ENCODE measurements at places on chromosomes 16 and 17.

DNA sequence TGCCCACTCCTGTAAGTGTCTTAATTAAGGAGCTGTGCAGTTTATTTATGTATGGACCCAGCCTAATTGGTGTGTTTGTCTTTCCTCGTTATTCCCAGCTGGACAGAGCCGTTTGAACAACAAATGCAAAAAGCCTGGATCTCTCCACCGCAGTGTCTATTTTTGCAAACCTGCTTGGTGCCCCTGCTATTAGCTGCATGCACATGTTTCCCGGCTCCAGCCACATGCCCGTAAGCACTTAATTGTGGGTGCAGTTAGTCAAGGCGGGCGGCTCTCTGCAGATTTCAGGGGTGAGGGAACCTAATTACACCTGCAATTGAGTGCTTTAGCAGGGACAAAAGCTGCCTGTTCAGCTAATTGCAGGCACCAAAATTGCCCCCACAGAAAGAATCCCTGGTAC lies 74.0 kb upstream of the GSE1 start:
- DNase-seq, result no peak

DNA sequence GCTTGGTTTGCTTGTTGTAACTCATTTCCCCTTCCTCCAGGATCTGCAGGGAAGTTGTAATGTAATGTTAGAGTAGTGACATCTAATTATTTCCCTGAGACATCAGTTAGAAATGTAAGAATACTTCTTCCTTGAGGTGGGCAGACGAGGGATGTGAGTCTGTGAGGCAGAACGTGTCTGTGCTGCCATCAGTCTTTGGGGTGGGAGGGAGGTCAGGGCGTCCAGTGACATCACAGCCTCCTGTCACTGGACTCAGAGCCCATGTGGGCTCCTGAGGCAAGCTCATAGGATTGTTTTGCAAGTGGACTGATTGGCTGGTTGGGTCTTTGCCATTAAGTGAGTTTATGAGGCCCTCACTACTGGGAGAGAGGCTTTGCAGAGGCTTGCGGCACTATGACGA lies 188.8 kb downstream of the CCDC182 start:
- DNase-seq, result no peak

GRCh38 chr17:36496018-36496789 lies 9.7 kb downstream of the ZNHIT3 start:
- no peak for DNase-seq

DNA sequence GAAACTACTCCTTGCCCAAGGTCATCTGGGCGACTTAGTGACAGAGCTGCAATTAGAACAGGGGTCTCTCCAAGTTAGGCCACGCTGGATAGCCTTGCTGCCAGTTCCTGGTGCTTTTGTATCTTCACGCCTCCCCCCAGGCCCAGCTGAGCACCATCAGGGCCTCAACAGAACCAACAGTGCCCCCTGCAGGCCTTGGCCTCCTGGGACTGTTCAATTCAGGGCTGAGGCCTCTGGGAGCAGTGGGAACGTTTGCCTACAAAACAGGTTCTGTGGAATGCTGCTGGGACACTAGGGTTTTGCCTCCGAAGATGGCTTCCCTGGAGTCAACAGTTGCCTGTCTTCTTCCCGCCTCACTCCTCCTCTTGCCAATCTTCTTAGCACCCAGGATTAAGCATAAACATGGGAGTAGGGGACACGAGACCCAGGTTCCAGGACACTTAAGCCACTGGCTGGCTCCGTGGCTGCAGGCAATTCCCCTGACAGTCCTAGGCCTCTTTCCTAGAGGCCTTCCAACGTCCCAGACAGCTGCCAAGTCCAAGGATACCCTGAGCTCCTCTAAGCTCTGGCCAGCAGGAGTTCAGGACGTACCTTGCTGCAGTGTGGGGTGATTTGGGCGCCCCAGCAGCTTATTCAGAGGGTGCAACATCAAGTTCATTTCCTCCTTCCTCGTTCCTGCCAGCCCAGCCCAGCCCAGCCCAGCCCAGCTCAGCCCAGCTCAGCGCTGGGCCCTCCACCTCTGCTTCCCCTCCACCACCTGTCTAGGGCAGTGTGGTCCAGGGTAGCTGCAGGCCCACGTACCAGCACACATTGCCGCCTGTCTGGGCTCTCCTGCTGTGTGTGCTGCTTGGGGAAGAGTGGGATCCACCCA lies 246.6 kb upstream of the RPL38 start:
- DNase-seq, result peak; percentile 1

DNA sequence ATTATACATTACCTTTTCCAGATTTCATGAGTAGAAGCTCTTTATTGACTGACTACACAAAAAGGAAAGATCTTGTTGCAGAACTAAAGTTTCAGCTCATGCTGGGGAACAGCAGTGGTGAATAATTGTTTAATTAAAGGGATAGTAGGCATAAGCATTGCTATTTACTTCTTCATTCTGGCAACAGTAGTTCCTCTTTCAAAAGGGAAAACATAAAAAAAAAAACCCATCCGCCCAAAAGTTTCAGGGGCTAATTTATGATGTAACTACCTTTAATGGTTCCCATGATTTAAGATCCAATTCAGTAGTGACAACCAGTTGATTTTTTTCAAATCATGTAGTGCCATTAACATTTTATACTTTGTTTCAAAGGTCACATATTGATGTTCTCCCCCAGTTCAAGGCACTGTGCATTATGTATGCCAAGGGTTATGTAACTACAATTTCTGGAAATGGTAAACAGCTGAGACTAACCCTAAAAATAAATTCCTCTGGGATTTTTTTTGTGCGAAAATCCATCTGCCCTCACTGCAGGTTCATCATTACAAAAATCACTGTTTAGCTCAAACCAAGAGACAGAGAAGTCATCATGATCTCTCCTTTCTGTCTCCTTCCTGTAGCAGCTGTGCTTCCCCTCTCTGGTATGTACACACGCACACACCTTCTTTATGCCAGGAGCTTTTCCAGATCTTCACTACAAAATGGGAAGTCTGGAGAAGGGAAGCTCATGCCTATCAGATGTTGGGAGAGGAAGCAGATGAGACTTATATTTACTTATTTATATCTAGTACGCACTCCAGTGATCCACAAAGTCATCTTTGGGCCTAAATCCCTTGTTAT lies 2.2 kb upstream of the PHLPP2 start:
- DNase-seq, result no peak

DNA sequence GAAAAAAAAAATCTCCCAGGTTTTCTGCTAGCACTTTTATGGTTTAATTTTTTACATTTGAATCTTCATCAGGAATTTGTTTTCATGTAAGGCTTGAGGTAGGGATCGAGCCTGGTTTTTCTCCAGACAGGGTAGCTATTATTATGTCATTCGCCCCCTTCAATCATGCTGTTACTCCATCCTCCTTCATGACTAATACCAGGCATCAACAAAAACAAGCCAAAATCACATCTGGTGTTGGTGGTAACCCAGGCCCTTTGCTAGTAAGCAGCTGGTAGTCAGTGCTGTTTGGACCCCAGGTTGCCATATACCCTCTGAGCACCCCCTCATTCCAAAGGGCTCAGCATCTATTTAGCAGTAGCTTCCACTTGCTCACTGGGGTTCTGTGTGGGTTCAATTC lies 29.5 kb downstream of the DRC3 start:
- no peak for DNase-seq

- DNase-seq, result no peak
Observed at GRCh38 chr16:58497468-58497867, 2.5 kb upstream of the NDRG4 start.

Data from SK-N-MC (cell line).